ENCODE measurements at places on chromosomes 11 and 22.

DNA sequence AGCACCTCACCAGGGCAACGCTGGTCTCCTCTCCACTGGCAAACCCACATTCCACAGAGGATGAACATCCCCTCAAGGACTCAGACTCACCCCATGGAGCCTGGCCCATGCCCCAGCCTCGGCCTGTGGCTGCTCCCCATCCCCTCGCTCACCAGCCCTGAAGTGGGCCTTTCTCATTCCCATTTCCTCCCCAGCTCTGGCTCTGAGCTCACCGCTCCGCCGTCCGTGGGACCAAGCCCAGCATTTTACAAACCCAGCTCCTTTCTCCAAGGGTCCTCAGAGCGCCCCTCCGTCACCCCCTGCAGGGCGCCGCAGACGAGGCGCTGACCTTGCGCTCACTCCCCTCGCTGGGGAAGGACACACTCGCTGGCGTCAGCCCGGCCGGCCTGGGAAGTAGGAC, 6.9 kb upstream of the IGF2 start:
- DNase-seq, result no peak

DNA sequence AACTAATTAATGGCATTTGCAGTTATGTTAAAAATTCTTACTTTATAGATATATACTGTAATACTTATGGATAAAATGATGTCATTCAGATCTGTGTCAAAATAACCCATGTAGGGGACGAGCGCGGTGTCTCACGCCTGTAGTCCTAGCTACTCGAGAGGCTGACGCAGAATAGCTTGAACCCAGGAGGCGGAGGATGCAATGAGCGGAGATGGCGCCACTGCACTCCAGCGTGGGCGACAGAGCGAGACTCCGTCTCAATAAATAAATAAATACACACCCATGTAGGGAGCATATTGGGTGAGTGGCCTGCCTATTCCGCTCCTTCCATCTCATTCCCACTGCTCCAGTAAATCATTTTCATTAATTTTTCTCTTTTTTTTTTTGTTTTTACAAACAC, 7.1 kb downstream of the SNU13 start:
- DNase-seq, result no peak

GRCh38 chr11:118448294-118448693, 12.0 kb downstream of the KMT2A start:
- DNase-seq, result no peak

DNA sequence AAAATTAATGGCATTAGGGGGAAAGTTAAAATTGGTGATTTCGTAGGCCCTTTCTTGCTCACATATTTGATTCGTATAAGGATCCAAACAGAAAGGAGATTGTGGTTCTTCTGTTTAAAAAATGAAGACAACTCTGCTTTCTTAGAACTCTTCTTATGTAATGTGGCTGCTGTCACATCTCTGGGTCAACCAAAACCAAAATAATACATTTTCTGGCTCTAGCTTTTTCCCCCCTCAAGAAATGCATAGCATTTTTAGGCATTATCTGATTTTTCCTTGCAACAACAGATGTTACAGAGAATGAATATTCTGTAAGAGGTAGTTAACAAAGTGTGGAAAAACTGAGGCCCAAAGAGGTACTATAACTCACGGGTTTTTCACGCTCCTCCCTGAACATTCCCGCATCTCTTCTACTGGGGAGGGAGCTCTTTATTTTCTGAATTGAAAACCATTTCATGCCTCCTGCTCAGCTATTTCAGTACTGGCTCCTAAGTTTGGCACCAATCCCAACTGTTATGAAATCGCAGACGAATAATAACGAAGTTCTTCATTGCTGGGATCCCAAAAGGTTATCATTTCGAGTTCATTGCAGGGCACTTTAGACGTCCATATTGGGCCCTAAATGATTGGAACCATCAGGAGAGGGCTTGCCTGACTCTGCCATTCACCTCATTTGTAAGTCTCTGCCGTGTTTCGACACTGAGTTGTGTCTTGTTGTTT, 17.1 kb downstream of the GRAP2 start:
- DNase-seq, result peak; percentile 9

DNA sequence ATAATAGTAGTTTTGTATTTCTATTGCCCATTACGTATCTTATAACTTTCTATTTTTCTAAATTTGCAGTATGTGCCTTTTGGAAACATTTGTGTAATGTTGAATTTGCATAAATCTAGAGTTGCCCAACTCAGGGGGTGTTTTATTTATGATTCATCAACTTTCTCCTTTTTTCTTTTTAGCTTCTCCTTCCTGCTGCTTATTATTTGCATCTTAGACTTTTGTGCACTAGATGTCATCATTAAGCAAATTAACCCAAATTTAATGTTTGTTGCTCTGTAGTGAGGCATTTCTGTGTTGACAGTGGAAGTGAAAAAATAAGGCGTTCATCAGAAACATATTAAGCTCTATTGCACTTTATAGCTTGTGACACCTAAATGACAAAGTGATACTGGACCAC, 56.2 kb upstream of the ZBED5 start:
- DNase-seq, result no peak

All from stromal cell of bone marrow (primary cell).